Effector memory CD4-positive, alpha-beta T cell (primary cell): ENCODE measurements at places on chromosomes 1 and 21.
A peak's percentile ranks its signal among the peaks of the same experiment; 100 is the strongest.

DNA sequence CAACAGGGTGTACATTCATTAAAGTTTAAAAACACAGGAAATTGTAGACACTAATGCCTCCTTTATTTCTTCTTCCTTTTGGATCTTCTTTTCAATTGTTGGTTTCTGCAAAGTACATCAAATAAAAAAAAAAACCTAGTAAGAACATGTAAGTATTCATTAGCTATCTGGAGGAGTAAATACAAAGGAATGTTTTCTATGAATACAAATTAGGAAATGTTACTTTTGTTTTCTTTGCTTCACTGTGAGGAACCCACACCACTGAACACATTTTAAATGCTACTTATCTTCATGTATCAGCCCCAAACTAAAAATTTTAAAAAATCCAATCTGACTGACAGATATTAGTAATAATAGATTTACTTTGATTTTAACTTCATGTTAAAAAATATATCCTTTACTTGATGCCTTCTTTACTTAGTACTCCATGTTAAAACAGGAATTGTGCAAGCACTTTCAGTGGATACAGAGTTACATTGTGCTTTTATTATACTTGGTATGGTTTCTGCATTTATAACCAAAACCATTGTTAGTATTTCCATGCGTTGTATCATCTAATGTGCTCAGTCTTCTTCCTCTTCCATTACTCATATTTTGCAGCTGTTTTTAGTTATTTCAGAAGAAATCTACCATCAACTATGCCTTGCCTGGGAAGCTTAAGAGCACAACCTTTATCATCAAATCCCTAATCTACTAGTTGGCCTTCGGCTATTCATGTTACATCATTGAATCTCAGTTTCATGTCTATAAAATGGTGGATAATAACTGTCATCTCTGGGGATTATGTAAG is 236.9 kb upstream of the DPYD start:
- no peak for DNase-seq
- H3K4me1 ChIP-seq: no peaks in the 10 kb centered on the region
- H3K36me3 ChIP-seq: no peaks in the 10 kb centered on the region
- H3K27me3 ChIP-seq: no peaks in the 10 kb centered on the region
- no peak overlapping the region for H3K4me3 ChIP-seq

DNA sequence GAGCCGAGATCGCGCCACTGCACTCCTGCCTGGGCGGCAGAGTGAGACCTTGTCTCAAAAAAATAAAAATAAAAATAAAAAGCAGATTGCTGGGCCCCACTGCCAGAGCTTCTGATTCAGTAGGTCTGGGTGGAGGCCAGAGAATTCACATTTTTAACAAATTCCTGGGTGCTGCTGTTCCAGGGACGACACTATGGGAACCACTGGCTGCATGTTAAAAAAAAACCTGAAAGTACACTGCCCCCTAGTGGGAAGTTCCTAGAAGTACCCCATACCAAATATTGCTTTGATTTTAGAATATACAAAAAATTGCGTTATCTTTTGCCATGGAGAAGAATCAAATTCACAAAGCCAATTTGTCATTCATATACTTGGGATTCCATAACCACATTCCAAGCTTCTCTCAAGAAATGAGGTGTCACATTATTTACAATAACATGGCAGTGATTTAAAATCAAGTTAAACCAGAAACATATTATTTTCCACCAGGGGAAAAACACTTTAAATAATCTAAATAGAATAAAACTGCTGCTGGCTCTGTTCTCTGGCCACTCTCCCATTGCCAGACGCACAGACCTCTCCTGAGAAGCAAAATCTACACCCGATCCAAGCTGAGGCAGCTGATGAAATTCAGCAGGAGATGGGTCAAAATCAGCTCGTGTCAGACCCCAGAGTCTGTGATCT is 27.4 kb downstream of the SYF2 start:
- no peak for DNase-seq
- H3K4me1 ChIP-seq: no peaks in the 10 kb centered on the region
- H3K36me3 ChIP-seq: no peaks in the 10 kb centered on the region
- H3K4me3 ChIP-seq: no peak overlapping the region

GRCh38 chr1:156413391-156414246 is 44.6 kb downstream of the RHBG start:
- no peak overlapping the region for H3K4me3 ChIP-seq
- H3K4me1 ChIP-seq: no peaks in the 10 kb centered on the region
- no peak overlapping the region for H3K27ac ChIP-seq
- peaks cover 3% of the 10 kb centered on the region for H3K27me3 ChIP-seq
- DNase-seq: no peak

- H3K27me3 ChIP-seq: no peaks in the 10 kb centered on the region
- no peak overlapping the region for H3K27ac ChIP-seq
- DNase-seq: no peak
- no peaks in the 10 kb centered on the region for H3K36me3 ChIP-seq
- H3K4me3 ChIP-seq: no peak overlapping the region
Measured at GRCh38 chr1:11470912-11471311, 8.0 kb upstream of the DISP3 start.

DNA sequence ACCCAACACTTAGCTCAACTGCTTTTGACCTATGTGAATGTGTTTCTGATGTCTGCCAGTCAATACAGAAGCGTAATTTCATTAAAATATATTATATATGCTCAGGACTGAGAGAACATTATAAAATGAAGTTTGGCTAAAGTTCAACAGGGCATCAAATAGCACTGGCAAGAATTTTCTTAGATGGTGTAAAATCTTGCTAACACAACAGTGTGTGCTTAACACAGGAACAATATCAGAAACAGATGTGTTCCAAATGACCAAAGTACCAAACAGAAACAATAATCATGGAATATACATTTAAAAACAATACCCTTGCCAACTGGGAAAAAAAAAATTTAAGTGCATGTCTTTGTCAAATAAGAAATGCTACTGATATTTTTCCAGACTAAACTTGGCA is 10.4 kb upstream of the LHX8 start:
- H3K36me3 ChIP-seq: no peaks in the 10 kb centered on the region
- DNase-seq: no peak
- H3K4me1 ChIP-seq: no peaks in the 10 kb centered on the region
- no peak overlapping the region for H3K27ac ChIP-seq

DNA sequence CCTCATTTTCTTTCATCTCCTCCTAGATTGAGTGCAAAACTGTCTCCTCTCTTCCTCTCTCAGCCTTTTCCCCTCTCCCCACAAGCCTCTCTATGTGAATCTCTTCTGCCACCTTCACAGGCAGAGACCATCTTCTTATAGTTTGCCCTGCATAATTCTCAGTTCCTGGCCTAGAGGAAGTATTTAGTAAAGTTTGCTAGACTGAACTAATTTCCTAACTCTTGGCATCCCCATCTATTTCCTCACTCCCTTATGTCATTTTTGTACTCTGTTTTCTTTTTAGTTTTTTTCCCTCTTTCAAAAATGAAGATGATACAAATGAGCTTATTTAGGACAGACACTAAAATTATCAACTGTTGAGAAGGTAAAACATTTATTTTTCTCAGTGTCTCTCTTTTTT is 66.0 kb downstream of the XCL2 start:
- no peak overlapping the region for H3K4me3 ChIP-seq
- DNase-seq: no peak
- H3K27ac ChIP-seq: no peak overlapping the region
- peaks cover 5% of the 10 kb centered on the region for H3K4me1 ChIP-seq
- no peaks in the 10 kb centered on the region for H3K27me3 ChIP-seq

GRCh38 chr1:226002667-226003501 is 3.7 kb upstream of the SDE2 start:
- H3K27me3 ChIP-seq: no peaks in the 10 kb centered on the region
- peaks cover 24% of the 10 kb centered on the region for H3K4me1 ChIP-seq
- DNase-seq: no peak

- H3K36me3 ChIP-seq: no peaks in the 10 kb centered on the region
- H3K4me3 ChIP-seq: no peak overlapping the region
- H3K27ac ChIP-seq: no peak overlapping the region
- no peaks in the 10 kb centered on the region for H3K27me3 ChIP-seq
Measured at GRCh38 chr1:3194760-3195479, 125.9 kb downstream of the PRDM16 start.

- H3K4me1 ChIP-seq: no peaks in the 10 kb centered on the region
- H3K27ac ChIP-seq: no peak overlapping the region
- H3K27me3 ChIP-seq: no peaks in the 10 kb centered on the region
- no peak for DNase-seq
- no peak overlapping the region for H3K4me3 ChIP-seq
Measured at GRCh38 chr1:156942176-156942575, 21.7 kb downstream of the LRRC71 start.

- DNase-seq: no peak
- no peaks in the 10 kb centered on the region for H3K4me1 ChIP-seq
- no peaks in the 10 kb centered on the region for H3K36me3 ChIP-seq
- no peak overlapping the region for H3K4me3 ChIP-seq
- H3K27me3 ChIP-seq: peaks cover 3% of the 10 kb centered on the region
Measured at GRCh38 chr1:184017306-184017705, 20.2 kb downstream of the COLGALT2 start.

DNA sequence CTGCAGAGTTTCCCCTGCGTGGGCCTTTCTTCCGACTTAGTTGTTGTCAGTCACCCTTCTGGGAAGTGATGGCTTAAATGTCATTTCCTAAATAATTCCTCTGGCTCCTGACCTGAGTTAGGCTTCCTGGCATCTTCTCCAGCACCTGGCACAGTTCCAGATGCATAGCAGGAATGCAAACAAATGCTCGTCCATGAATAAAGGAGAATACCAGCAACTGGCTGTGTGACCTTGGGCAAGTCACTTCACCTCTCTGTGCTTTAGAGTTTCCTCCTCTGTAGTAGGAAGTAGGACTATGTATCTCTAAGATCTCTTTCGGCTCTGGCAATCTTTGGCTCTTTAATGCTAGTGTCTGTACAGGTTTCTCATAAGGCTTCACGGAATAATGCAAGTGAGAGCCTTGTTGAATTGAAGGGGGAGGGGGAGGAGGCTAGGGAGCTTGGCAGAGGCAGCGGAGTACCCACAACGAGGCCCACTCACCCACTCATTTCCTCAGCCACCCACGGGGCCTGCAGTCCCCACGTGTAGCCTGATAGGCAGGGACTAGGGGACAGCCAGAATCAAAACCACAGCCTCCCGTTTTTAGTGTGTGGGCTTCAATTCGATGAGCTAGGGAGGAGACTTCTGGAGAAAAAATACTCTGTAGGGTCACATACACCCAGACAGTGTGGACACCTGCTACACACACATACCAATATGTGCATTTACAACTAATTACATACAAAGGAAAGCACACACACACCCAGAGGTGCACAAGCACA is 48.1 kb downstream of the TENT5C start:
- no peak overlapping the region for H3K27ac ChIP-seq
- no peaks in the 10 kb centered on the region for H3K36me3 ChIP-seq
- H3K4me1 ChIP-seq: peaks cover 74% of the 10 kb centered on the region
- H3K4me3 ChIP-seq: peak overlapping the region; percentile 1

DNA sequence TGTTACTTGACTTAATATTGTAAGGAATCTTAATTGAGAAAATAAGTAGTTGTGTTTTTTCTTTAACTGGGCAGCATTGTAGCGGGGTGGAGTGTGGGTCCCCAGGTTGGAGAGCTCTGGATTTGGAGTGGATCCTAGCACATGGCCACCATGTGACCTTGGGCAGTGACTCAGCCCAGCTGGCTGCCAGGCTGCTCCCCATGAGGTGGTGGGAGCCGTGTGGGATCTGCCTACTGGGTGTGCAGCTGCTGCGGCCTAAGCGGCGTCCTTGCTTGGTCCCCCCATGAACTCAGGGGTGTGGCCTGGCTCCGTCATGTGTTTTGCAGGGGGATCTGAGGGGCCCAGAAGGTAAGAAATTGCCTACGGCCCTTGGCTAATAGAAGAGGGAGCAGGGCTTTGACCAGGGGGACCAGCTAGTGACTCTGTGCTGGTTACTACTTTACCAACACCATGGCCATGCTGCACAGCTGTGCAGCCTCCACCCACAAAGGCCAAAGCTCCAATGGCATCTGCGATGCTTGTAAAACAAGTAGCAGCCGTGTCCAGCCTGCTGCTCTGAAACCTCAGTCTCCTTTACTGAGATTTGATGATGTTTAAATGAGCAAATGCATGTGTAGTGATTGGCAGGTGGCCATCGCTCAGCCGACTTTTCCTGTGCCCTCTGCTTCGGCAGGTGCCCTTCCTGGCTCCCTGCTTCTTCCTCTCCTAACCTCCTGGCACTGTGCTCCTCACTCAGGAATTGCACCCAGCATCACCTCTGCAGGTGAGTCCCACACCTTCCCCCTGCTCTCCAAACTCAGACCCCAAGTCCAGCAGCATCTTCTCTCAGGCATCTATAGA is 68.3 kb downstream of the ADARB1 start:
- H3K27me3 ChIP-seq: no peaks in the 10 kb centered on the region
- no peak overlapping the region for H3K27ac ChIP-seq
- H3K4me3 ChIP-seq: no peak overlapping the region
- no peaks in the 10 kb centered on the region for H3K4me1 ChIP-seq

- H3K27me3 ChIP-seq: peaks cover 10% of the 10 kb centered on the region
- no peaks in the 10 kb centered on the region for H3K36me3 ChIP-seq
- no peaks in the 10 kb centered on the region for H3K4me1 ChIP-seq
- no peak overlapping the region for H3K4me3 ChIP-seq
- H3K27ac ChIP-seq: no peak overlapping the region
Measured at GRCh38 chr1:22611530-22611947, 24.9 kb upstream of the C1QA start.

GRCh38 chr1:33119532-33120217 is 38.7 kb downstream of the AZIN2 start:
- H3K4me1 ChIP-seq: no peaks in the 10 kb centered on the region
- no peak overlapping the region for H3K27ac ChIP-seq
- no peak for DNase-seq

- no peak overlapping the region for H3K4me3 ChIP-seq
- DNase-seq: no peak
- peaks cover 53% of the 10 kb centered on the region for H3K4me1 ChIP-seq
- H3K27me3 ChIP-seq: no peaks in the 10 kb centered on the region
- no peak overlapping the region for H3K27ac ChIP-seq
Measured at GRCh38 chr1:207820568-207821463, 69.0 kb downstream of the CD46 start.

DNA sequence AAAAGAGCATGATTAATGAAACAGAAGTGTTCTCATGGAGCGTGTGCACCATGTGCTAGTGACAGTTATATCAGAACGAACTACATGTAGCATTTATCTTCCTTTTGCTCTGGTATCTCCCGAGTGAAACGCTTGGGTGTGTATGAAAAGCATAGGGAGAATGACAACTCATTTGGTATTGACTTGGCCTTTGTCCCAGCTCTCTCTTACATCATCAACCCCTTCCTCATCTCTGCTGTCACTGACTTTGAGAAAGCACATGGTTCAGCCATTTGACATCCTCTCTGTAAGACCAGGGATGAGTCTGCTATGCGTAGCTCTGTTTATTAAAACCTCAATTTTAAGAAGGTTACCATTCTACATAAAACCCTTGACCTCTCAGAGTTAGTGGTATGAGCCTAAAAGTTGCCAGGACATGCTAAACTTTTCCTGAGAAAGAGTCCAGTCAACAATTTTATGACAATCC is 201.0 kb downstream of the NRIP1 start:
- H3K36me3 ChIP-seq: no peaks in the 10 kb centered on the region
- DNase-seq: no peak
- no peaks in the 10 kb centered on the region for H3K4me1 ChIP-seq
- H3K4me3 ChIP-seq: no peak overlapping the region

- no peaks in the 10 kb centered on the region for H3K27me3 ChIP-seq
- H3K4me3 ChIP-seq: no peak overlapping the region
- H3K4me1 ChIP-seq: no peaks in the 10 kb centered on the region
- no peak for DNase-seq
- no peak overlapping the region for H3K27ac ChIP-seq
- H3K36me3 ChIP-seq: no peaks in the 10 kb centered on the region
Measured at GRCh38 chr1:63486629-63487028, 36.4 kb downstream of the ITGB3BP start.

GRCh38 chr1:9374748-9375341 is 82.2 kb downstream of the SPSB1 start:
- no peaks in the 10 kb centered on the region for H3K27me3 ChIP-seq
- no peak overlapping the region for H3K27ac ChIP-seq
- H3K4me3 ChIP-seq: no peak overlapping the region
- no peaks in the 10 kb centered on the region for H3K36me3 ChIP-seq
- no peak for DNase-seq
